ENCODE measurements at places on chromosomes 4 and X.
A peak's percentile ranks its signal among the peaks of the same experiment; 100 is the strongest.

DNA sequence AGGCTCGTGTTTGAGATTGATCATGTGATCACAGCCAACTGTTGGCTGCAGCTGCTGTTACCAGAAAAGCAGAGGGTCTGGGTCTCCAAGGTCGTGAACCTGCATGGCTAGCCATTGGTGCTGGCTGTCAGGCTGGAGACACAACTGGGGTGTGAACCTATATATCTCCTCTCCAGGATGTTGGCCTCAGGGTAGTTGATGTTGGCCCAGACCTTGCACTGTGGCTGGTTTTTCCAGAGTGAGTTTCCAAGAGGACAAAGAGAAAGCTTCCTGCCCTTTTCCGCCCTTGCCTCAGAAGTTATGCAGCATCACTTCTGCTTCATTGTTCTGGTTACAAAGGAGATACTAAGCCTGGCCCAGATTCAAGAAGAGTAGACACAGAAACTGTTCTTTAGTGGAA, 607.8 kb upstream of the HS3ST1 start:
- DNase-seq, result no peak

DNA sequence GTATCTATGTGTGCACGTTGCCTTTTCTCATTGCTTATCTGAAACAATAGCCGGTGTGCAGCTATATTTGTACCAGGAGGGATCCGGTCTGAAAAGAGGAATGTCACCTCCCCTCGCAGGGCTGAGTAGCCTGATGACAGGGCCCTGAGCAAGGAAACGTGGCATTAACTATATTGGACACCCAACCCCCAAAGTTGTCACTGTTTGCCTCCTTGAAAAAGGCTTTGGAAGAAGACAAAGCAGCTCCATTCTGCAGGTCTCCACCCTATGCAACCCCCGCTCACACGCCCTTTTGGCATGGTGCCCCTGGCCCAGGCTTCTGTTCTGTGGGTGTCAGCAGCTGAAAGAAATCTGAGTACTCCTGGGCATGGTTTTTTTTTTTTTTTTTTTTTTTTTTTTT, 8.2 kb downstream of the PRRG3 start:
- no peak for DNase-seq

DNA sequence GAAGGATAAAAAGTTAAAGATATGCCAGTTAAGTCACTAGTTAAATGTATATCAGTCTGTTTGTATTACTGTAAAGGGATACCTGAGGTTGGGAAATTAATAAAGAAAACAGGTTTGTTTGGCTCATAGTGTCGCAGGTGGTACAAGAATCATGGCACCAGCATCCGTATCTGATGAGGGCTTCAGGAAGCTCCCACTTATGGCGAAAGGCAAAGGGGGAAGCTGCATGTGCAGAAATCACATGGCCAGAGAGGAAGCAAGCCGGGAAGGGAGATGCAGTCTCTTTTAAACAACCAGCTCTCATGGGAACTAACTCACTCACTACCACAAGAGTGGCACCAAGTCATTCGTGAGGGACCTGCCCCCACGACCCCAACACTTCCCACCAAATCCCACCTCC, 91.9 kb upstream of the SH3RF1 start:
- no peak for DNase-seq

GRCh38 chrX:10031746-10032145, 64.6 kb downstream of the CLDN34 start:
- no peak for DNase-seq

- no peak for DNase-seq
Measured at GRCh38 chr4:174528226-174528625, 5.9 kb upstream of the HPGD start.

DNA sequence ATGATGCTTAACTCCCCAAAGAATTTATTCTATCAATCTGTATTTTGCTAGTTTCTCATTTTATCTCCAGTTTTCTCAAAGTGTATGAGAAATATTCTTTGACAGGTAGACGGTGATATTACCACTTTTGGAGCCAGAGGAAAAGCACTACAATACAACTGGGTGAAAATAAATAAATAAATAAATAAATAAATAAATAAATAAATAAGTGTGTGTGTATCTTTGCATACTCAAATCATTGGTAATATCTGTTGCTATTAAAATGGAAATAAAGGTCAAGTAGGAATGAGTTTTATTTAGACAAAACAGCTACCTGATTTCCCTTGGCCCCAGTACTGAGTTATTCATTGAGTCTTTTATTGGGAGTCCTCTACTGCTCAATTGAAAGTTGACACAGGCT, 114.3 kb downstream of the RBMX2 start:
- no peak for DNase-seq

DNA sequence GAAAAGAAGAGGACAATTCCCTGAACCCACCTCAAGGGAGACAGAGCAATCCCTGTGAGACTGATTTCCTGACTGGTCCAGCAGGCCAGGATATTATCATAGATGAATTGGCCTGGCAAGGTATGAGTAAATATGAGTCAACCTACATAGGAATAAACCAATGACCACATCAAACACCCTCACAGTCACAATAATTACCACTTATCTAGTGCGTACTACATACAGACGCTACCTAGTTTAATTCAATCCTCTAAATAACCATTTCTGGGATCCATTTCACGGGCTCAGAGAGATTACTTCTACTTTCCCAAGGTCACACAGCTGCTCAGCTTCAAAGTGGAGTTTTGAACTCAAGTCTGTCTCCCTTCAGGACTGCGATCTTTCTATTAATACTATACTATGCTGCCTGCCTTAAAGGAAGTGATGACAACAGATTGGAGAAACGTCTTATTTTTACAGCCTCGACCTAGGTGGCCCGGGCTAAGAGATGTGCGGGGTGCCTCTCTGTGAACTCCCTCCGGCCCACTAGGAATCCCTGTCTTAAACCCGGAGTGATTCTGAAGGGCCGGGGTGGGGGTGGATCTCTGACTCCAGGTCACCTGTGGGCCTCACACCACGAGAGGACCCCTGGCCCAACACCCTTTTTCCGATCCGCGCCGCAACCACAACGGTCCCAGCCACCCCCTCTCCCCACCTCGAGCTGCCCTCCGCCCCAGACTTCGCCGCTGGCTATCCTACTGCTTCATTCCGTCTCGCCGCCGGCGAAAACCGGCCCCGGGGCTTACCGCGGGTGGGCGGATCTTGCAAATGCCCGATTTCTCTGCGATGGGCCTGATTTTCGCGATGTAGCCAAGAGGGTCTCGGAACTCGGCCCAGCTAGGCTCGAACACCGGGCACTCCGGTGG, 800 bp downstream of the KDM5C start:
- peak; percentile 38 for DNase-seq

- DNase-seq, result no peak
Measured at GRCh38 chrX:105168577-105168976, 51.9 kb downstream of the TEX13A start.

- no peak for DNase-seq
Measured at GRCh38 chrX:5898463-5898862, 330.2 kb downstream of the NLGN4X start.

- DNase-seq, result peak; percentile 15
Measured at GRCh38 chr4:172962564-172963353, 205.9 kb upstream of the GALNT7 start.

DNA sequence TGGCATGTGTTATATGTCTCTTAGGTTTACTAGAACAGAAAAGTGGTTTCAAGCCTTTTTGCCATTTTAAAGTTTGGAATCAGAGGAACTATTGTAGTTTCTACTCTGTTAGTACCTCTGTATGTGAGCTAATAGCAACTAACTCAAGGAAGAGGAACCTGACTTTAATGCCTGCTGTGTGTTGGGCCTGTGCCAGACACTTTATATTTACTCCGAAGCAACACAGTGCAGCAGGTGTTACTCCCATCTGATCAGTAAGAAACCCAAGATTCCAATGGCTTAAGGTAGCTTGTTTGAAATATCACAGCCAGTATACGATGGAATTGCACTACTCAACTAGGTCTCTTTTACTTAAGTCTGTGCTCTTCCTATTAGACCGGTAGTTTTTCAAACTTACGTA, 79.2 kb downstream of the USP9X start:
- no peak for DNase-seq

DNA sequence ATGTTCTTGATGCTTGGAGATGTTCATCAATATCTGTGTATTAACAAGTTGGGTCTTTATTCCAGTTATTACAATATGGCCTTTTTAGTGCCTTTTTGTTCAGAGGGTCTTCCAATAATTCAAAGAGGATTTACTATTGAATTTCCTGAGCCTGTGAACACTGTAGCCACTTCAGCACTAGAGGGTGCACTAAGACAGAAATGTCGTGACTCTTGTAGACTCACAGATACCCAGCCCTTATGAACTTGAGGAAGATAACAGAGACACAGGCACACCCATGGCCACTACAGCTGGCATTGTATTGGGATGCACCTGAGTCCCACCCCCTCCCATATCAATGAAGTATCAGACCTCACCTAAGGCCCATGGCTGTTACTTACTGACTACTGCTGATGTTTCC, 54.4 kb upstream of the ACTRT1 start:
- peak; percentile 17 for DNase-seq

Measured in Panc1 (cell line).